ENCODE measurements at places on chromosomes 4 and X.
A peak's percentile ranks its signal among the peaks of the same experiment; 100 is the strongest.

DNA sequence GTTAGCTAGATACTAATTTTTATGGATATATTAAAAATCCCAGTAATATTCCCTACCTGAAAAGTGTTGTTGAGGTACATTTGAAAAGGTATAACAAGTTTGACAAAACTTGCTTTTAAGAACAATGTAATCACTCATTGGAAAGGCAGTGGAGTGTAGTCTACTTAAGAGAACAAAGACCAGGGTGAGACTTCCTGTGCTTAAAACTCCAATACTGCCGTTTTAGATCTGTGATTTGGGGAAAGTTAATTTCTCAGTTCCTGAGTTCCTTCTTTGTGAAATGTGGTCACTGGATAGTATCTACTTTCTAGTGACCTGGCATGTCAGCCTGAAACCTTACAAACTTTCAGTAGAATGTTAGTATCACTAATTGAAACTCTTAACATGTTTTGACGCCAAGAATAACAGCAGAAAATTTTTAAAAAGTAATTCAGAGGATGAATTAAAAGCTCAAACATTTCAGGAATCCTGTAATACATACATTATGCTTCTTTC, 56.8 kb downstream of the PCDH7 start:
- no peak for DNase-seq

DNA sequence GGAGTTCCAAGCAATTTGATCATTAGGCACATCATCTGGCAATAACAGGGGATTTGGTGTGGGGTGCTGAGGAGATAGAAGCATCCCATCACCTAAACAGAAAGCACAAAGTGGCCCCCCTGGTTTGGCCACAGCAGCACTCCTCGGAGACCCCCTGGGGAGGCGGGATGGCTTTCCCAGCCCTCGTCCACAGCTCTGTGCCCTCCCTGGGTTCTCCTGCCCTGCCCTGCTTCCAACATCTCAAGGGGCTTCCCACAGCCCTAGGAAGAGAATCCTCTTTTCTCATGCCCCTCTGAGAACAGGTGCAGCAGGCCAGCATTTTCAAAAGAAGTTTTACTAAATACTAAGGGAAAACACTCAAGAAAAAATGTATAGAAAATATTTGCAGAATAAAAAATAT, 12.8 kb downstream of the ATP5ME start:
- DNase-seq = no peak

DNA sequence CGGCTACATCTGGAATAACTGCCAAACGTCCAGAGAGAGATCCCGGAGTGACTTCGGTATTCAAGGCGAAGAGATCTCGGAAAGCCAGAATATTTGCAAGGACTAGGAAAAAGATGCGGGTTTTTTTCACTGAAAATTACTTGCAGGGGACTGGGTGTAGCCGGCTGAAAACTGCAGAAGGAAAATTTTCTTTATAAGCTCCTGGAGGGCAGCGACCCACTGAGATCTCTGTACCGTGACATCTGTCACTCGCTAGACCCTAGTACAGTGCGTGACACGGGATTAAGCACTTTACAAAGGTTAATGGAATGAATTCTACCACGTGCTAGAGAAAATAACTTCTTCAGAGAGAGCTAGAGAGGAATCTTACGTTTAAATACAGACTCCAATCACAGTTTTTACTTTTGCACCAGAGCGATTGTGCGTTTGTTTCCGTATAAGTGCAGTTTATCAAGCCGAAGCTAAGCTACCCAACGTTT, 1.1 kb upstream of the LCORL start:
- no peak for DNase-seq

DNA sequence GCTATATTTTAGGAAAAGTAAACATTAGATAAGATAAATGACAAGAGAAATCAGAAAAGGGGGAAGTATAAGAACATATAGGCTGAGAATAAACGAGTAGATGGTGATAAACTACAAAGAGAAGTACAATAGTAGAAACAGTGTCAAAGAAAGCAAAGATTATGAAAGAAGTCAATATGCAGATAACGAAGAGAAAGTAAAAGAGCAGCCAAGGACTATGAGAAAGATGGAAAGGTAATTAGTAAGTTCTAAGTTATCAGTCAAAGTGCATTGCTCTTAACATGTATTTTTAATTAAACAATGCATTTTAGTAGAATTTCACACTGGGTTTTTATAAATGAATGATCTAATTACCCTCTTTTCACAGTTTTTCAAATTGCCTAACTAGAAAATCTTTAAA, 1801.3 kb upstream of the PCDH10 start:
- DNase-seq = no peak

GRCh38 chr4:146146918-146147317, 28.6 kb upstream of the LSM6 start:
- DNase-seq = no peak

DNA sequence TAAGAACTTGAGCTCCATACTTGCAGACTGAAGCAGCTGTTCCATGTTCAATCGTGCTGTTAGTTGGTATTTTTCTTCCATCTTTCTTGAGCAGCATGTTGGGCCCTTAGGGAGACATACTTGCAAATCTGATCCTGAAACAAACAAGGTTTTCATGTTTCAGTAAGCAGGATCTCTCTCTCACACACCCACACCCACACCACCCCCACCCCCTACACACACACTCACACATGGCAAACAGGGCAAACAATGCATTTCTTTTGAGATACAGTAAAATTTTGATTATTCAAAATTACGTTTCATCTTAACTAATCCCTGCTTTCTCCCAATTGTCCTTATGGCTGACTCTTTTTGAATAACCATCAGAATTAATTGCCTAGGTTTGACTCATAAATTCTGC, 32.3 kb downstream of the GPC3 start:
- no peak for DNase-seq

GRCh38 chrX:153381684-153382532, 19.2 kb downstream of the PNMA6E start:
- DNase-seq = peak; percentile 33

Data from frontal cortex (tissue), 4 donors.